ENCODE measurements at places on chromosomes 6 and 20.

- no peak overlapping the region for H3K4me3 ChIP-seq
- H3K27ac ChIP-seq: peak overlapping the region; percentile 30
- H3K4me1 ChIP-seq: peaks cover 41% of the 10 kb centered on the region
Observed at GRCh38 chr6:106379951-106380350, 19.4 kb downstream of the CRYBG1 start.

GRCh38 chr6:112343390-112343789 lies 3.7 kb upstream of the RFPL4B start:
- H3K36me3 ChIP-seq: no peaks in the 10 kb centered on the region
- H3K27me3 ChIP-seq: no peaks in the 10 kb centered on the region
- H3K4me1 ChIP-seq: no peaks in the 10 kb centered on the region
- H3K4me3 ChIP-seq: no peak overlapping the region

DNA sequence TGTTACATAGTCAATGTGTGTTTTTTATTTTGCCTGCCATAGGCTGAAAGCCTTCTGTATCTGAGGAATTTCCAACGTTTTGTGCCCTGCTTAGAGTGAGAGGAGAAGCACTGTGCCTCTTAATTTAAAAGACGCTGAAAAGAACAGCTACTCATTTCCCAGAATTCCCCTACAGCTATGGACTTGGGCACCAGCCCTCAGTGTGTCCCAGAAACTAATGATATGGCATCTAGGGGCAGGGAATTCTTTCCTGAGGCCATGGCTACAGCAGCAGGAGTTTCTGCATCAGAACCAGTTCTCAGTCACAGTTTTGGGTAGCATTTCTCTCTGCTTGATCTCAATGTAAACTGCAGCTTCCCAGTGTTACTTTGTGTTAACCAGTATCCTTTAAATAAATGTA lies 20.2 kb downstream of the OPN5 start:
- H3K4me1 ChIP-seq: no peaks in the 10 kb centered on the region
- no peaks in the 10 kb centered on the region for H3K27me3 ChIP-seq
- H3K36me3 ChIP-seq: no peaks in the 10 kb centered on the region

- no peak overlapping the region for H3K4me3 ChIP-seq
- H3K27me3 ChIP-seq: no peaks in the 10 kb centered on the region
- H3K27ac ChIP-seq: no peak overlapping the region
- DNase-seq: no peak
- no peaks in the 10 kb centered on the region for H3K36me3 ChIP-seq
- H3K4me1 ChIP-seq: peaks cover 8% of the 10 kb centered on the region
Observed at GRCh38 chr20:20695250-20695816, 17.1 kb downstream of the RALGAPA2 start.

- H3K36me3 ChIP-seq: peaks cover 12% of the 10 kb centered on the region
- no peak for DNase-seq
- H3K4me3 ChIP-seq: no peak overlapping the region
- no peaks in the 10 kb centered on the region for H3K27me3 ChIP-seq
- H3K27ac ChIP-seq: no peak overlapping the region
Observed at GRCh38 chr6:15509335-15509933, 153.4 kb downstream of the DTNBP1 start.

DNA sequence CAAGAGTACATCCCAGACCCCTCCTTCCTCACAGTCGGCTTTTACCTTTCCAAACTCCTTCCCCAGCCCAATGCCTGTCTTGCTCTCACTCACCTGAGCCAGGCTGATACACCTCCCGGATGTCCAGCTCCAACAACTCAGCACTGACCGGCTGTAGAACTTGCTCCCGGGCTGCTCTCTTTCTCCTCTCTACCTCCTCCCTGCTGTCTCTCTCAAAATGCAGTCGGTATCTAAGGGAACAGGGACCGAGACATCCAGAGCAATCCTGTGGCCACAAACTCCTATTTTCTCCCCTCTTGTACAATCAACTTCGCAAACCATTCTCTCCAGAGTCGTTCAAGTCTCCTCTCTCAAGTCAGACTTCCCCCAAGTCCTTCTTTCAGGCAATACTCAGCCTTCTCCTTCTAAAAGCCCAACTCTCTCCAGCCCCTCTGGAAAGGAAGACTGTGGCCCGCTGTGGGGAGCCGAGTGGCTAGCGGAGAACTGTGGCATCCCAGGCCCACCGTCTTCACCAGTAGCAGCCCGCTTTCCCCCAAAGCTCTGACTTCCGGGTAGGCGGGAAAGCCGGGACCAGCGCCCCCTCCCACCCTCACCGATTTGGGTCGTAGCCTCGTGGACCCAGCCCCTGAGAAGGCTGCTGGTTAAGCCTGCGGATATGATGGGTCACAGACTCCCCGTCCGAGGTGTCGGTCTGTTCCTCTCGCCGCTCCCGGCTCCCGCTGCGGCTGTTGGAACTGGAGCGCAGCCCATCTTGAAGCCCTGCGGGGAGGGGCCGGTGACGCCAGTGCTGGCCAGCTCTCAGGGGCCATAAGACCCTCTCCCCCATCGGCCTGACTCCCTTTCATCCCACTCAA lies 1.1 kb downstream of the GNL1 start:
- no peaks in the 10 kb centered on the region for H3K27me3 ChIP-seq
- peak overlapping the region; percentile 91 for H3K4me3 ChIP-seq
- peaks cover 67% of the 10 kb centered on the region for H3K36me3 ChIP-seq
- H3K27ac ChIP-seq: peak overlapping the region; percentile 97

GRCh38 chr6:42963855-42964605 lies 3.5 kb downstream of the GNMT start:
- H3K4me3 ChIP-seq: no peak overlapping the region
- peaks cover 23% of the 10 kb centered on the region for H3K4me1 ChIP-seq
- H3K27me3 ChIP-seq: peaks cover 18% of the 10 kb centered on the region
- no peak overlapping the region for H3K27ac ChIP-seq
- peaks cover 44% of the 10 kb centered on the region for H3K36me3 ChIP-seq

GRCh38 chr6:4599924-4600323 lies 176.3 kb upstream of the CDYL start:
- H3K27me3 ChIP-seq: no peaks in the 10 kb centered on the region
- no peak overlapping the region for H3K27ac ChIP-seq
- H3K4me1 ChIP-seq: peaks cover 20% of the 10 kb centered on the region
- H3K36me3 ChIP-seq: no peaks in the 10 kb centered on the region
- H3K4me3 ChIP-seq: no peak overlapping the region

DNA sequence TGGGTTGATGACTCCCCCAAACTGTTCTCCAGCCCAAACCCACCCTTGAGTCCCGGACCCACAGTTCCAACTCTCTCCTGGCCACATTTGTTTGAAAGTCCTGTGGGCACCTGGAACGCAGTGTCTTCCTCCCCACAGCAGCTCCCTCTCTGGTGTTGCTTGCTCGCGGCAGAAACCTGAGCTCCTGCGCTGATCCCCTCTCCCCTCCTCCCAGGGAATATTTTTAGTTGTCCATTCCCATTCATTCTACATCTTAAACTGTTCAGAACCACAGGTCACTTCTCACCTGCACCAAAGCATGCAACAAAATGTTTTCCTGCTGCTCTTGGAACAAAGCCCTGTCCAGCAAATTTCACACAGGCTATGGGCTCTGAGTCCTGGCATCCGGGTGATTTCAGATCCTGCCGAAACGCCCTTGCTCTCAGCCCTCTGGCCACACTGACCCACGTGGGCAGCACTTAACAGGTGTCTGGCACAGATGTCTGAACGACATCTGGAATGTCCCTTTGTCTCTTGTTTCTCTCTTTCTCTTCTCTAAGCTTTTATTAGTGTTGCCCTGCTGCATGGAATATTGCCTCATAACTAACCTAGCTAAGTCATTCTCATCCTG lies 27.0 kb upstream of the PMEPA1 start:
- no peak overlapping the region for H3K27ac ChIP-seq
- DNase-seq: no peak
- no peaks in the 10 kb centered on the region for H3K27me3 ChIP-seq
- H3K4me1 ChIP-seq: no peaks in the 10 kb centered on the region
- H3K4me3 ChIP-seq: no peak overlapping the region
- no peaks in the 10 kb centered on the region for H3K36me3 ChIP-seq

DNA sequence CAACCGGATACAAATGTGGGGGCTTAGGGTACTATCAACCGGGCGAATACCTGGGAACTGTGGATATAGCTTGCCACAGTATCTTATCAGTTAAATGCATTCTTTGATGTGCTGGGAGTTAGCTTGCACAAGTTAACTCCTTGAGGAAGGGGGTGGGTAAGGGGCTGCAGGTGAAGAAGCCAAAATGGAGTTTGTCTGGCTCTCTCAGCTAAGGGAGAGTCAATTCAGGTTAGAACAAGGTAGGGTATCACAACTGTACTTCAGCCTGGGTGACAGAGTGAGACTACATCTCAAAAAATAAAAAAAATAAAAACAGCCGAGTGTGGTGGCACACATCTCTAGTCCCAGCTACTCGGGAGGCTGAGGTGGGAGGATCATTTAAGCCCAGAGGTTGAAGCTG lies 8.5 kb upstream of the BTN1A1 start:
- peaks cover 30% of the 10 kb centered on the region for H3K27me3 ChIP-seq
- no peak overlapping the region for H3K4me3 ChIP-seq
- H3K27ac ChIP-seq: no peak overlapping the region
- DNase-seq: no peak
- no peaks in the 10 kb centered on the region for H3K36me3 ChIP-seq
- no peaks in the 10 kb centered on the region for H3K4me1 ChIP-seq

DNA sequence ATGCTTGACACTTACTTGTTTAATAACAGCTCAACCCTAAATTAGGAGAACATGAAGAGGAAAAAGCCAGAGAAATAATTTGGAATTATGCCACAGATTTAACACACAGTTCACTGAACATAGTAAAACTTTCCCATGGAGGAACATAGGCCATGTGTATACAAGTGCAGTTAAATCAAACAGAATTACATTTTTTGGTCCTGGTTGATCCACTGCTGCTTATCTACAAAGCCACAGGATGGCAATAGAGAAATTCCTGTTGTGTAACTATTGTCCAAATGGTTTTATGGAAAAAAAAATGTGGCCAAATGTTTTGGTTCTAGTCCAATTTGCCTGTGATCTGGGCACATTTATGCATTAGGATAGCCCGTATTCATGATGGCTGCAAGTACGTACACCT lies 136.8 kb downstream of the ALDH8A1 start:
- no peak overlapping the region for H3K4me3 ChIP-seq
- no peaks in the 10 kb centered on the region for H3K36me3 ChIP-seq
- no peaks in the 10 kb centered on the region for H3K4me1 ChIP-seq
- no peak overlapping the region for H3K27ac ChIP-seq

DNA sequence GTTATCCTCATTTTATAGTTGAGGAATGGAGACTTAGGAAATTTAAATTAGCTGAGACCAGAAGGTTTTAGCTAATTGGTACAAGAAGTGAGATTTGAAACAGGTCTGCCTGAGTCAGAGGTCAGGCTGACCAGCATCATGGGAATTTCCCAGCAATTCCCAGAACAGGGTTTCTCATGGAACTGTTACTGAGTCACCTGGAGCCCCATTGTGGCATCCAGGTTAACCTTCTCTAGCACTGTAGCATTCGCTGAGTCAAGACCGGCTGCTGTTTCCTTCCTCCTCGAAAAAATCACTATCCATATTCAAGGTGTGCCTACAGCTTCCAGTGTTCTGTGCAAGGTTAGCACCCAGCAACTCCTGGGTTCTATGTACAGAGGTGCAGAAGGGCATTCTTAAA lies 238.0 kb upstream of the MAN1A1 start:
- H3K27ac ChIP-seq: no peak overlapping the region
- H3K36me3 ChIP-seq: no peaks in the 10 kb centered on the region
- H3K4me1 ChIP-seq: no peaks in the 10 kb centered on the region
